ENCODE measurements at places on chromosomes 13 and 19.

GRCh38 chr13:84823528-84823927 is 941.3 kb upstream of the SLITRK1 start:
- DNase-seq = no peak

- no peak for DNase-seq
Measured at GRCh38 chr13:109346060-109346459, 440.3 kb downstream of the IRS2 start.

DNA sequence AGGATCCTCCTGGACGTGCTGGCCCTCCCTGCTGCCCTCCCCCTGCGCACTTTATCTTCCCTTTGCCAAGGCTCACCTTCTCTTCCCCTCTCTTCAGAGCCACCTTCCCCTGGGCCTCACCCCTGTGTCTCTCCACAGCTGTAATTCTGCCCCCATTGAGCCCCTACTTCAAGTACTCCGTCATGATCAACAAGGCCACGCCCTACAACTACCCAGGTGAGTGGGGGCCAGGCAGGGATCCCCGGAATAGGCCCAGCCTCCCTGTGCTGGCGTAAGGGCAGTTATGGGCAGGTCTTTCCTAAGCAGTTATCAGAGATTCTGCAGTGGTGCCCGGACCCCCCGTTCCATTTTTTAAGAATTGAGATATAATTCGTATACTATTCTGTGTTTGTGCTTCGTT is 3.1 kb downstream of the NDUFA3 start:
- no peak for DNase-seq

DNA sequence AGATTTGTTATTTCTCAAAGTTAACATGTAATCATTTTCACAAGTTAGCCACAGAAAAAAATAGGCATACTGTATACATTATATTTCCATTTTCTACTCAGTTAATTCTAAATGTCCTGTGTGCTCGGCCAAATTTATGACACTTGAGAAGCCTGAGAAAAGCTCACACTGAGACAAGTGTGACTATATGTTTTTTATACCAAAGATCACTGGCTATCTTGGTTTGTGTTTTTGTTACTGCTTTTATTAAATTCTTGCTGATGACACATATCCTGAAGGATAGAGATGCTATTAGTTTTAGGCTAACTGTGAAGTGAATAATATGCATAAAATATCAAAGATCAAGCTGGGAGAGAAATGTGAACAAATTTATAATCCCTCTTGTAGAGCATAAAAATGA is 49.3 kb upstream of the IL17D start:
- no peak for DNase-seq

DNA sequence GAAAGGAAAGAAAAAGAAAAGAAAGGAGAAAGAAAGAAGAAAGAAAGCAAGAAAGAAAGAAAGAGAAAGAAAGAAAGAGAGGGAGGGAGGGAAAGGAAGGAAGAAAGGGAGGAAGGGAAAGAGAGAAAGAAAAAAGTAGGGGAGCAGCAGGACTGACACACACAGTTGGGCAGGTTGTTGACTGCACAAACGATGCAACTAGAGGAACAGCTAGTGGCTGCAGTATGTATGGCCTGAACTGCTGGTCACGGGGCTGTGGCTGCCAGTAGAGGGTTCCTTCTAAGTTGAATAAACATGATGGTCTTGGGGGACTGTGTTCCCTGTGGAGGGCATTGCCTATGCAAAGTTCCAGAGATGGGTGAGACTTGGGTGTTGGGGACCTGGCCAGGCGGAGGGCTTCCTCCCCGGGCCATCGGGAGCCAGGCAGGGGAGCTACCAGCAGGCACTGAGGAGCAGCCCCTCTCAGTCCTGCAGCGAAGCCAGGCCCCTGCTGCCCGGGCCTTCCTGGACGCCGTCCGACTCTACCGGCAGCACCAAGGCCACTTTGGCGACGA is 16.7 kb upstream of the COLGALT1 start:
- DNase-seq = peak; percentile 49

DNA sequence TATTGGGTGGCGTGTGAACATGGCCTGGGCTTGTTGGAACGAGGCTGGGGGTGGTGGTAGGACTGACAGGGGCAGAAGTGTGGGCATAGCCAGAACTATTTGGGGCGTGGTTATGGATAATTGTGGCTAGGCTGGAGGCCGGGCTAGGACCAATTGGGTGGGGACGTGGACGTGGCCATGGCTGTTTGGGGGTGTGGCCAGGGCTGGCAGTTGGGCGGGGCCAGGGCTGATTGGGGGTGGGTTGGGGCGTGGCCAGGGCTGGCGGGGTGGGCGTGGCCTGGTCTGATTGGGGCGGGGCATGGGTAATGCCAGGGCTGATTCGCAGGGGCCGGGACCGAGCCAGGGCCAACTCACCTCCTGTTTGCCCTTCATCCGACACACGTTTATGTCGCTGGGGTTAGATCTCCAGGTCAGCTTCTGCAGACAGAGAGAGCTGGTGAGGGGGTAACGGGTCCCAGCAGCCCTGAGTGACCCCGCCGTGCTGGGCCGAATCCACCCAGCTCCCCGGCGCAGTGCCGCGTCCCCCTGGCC is 2.8 kb downstream of the SEMA6B start:
- DNase-seq = peak; percentile 76

- DNase-seq = no peak
Measured at GRCh38 chr13:73991384-73991783, 142.8 kb downstream of the KLF12 start.

GRCh38 chr13:36069881-36070366 is 61.3 kb downstream of the DCLK1 start:
- no peak for DNase-seq

DNA sequence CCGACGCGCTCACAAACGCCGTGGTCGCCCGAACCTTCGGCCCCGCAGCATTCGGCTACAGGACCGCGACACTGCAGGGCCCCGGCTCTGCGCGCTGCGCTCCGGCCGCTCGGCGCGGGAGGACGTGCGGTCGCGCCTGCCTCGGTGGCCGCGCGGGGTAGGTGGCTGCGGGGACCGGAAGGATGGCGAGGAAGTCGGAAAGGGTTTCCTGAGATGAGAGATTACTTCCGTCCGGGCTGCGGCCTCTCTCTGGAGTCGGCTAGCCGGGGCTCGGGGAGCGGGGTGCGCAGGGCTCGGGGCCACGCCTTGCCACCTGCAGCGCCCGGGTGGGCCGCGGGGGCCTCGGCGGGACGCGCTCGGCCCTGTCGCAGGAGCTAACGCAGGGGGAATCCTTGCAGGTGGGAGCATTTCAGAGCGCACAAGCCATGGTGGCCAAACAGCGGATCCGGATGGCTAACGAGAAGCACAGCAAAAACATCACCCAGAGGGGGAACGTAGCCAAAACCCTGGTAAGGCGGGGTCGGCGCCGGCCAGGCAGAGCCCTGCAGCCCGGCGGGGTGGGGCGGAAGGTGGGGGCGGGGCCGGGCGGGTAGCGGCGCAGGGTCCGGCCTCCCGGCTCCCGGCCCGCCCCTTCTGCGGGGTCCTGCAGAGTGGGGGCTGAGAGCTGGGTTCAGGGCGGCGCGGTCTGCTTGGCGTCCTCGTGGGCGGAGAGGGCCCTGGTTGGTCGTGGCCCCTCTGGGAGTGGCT is at the start of gene SERP2:
TSS of gene SERP2 (plus strand) at position 224 of the 747 bp plus-strand sequence. CDS start at position 426, 202 bp downstream.
- DNase-seq = peak; percentile 56

DNA sequence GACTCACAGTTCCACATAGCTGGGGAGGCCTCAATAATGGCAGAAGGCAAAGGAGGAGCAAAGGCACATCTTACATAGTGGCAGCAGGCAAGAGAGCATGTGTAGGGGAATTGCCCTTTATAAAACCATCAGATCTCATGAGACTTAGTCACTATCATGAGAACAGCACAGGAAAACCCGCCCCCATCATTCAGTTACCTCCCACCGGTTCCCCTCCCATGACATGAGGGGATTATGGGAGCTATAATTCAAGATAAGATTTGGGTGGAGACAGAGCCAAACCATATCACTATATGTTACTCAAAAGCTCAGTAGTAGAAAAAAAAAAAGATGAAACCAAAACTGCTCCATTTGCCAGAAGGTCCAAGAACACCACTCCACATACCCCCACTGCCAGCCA is 58.5 kb downstream of the DNAJC15 start:
- DNase-seq = peak; percentile 16

- DNase-seq = no peak
Measured at GRCh38 chr13:19239114-19239860, 57.7 kb upstream of the TUBA3C start.

DNA sequence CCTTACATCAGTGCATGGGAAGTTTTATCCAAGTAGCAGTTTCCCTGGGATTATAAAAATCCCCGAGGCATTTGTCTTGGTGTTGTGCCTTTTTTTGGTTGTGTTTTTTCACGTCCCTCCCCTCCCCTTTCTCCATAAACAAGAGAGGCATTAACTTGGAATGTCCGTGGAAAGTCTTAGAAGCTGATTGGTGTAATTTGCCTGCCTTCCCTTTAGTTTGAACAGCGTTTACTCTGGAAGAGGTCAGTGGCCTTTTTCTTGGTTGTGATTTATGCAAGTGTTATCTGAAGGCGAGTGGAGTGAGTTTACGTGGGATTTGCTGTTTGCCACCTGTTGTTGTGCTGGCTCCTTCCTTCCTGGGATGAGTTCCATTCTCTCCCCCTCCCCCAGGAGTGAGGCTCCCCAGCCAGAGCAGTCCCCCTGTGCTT is 7.2 kb downstream of the ACTN4 start:
- peak; percentile 77 for DNase-seq

DNA sequence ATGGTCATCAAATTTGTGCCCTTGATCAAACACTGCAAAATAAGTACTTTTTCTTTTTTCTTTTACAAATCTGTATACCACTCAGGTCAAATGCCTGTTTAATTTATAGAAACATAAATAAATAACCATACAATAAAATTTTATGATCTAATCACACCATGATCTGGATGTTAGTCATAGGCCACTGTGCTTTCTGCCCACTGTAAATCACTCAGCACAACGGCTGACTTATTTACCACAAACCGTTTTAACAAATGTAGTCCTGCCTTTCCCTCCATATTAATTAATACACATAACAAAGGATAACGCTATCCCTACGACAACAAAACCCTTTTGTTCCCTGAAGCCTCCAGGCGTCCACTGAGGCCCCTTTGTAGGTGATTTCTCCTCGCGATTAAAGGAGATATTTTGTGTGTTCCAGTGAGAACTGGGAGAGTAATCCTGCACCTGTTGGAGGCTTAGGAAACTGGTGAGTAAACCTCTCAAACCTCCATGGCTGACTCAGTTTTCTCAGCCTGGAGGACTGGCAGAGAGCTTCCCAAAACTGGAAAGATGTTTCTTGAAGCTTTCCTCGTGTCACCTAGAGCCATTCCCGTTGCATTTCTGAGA is 477.1 kb upstream of the SGCG start:
- DNase-seq = no peak

- no peak for DNase-seq
Measured at GRCh38 chr13:74778946-74779345, 644.7 kb upstream of the KLF12 start.

DNA sequence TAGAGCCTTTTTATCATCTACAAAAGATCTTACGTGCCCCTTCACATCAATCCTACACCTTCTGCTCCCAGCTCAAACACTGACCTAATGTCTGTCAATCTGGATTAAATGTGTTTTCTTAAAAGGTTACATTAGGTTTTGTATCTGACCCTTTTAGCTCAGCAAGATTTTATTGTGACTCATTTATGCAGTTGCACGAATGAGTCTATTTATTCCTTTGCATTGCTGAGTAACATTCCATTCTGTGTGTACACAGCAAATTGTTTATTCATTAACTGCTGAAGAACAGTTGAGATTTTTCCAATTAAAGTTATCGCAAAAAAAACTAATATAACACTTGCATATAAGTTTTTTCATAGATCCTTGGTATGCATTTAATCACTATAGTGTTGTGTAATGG is 253.9 kb upstream of the GPC6 start:
- DNase-seq = peak; percentile 44

DNA sequence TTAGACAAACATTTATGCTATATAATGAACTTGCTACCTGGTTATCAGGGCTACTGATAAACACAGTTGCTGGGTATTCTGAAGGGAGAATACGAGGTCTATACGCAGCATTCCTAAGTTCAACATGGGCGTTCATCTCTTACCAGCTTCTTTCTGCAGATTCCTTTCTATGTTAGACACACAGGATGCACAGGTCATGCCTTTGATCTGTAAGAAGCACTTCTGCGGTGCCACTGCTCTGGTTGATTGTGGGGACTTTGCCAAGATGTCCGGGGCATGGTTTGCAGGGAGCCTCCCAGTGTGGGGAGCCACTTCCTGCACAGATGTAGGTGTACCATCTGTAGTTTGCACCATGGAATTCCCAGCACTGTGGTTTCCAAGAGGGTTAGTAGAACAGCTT is 40.9 kb downstream of the ATP7B start:
- no peak for DNase-seq

DNA sequence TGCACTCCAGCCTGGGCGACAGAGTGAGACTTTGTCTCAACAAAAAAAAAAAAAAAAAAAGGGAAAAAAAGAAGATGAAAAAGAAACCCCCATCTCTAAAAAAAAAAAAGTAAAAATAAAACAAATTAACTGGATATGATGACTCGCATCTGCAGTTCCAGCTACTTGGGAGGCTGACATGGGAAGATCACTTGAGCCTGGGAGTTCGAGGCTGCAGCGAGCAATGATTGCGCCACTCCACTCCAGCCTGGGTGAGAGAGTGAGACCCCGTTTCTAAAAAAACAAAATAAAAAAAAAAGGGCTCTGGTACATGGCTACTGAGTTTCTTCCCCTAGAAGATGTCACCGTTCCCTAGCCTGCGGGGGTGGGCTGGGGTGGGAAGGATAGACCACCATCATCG is 2.4 kb upstream of the CATSPERG start:
- no peak for DNase-seq

GRCh38 chr19:19550972-19551852 is 13.1 kb downstream of the CILP2 start:
- peak; percentile 63 for DNase-seq

GRCh38 chr19:51594774-51595109 is 23.7 kb downstream of the ZNF175 start:
- DNase-seq = no peak

DNA sequence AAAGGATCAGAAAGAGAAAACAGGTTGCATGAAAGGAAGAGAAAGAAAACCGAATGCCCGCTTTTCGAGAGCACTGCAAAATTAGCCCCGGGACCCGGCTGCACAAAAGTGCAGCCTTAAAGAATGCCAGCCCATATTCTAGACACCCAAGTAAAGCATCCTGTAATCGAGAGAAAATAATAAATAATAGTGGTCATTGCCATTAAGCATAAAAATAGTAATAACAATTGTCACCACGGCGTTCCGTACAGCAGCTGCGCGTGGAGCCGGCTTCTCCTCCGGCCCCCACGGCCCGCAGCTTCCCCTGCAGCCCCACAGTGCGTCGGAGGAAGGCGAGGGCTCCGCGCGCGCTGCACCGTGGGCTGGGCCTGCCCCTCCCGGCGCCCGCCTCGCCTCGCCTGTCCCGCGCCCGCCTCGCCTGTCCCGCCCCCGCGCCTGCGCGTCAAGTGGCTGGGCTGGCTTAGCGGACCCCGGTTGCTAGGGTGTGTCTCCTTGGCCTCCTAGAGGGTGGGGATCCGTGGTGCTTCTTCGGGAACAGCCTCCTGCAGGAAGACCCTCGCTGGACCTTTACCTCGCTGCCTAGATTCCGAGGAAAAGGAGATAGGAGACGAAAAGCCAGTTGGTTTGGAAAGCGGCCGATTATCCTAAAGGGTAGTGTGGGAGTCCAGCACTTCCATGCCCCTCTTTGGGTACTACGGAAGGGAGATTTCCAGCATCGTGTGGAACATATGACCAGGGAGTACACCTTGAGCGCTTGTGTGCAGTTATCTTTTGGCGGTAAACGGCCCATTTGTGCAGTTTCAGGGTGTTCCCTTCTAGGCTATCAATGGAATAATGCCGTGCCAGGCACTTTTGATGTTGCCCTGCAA is at the start of gene LRRC63:
TSS of gene LRRC63 (plus strand) at position 446 of the 869 bp plus-strand sequence. CDS start 1,107 bp downstream, outside the sequence.
- peak; percentile 94 for DNase-seq

GRCh38 chr13:111319998-111320911 is at the start of gene TEX29:
TSS of gene TEX29 (plus strand) at chr13:111320642. CDS start at chr13:111320891, 249 bp downstream.
- DNase-seq = no peak

- no peak for DNase-seq
Measured at GRCh38 chr13:50126263-50126992, 111.2 kb downstream of the KCNRG start.
